ENCODE measurements at places on chromosomes 3 and 15.

DNA sequence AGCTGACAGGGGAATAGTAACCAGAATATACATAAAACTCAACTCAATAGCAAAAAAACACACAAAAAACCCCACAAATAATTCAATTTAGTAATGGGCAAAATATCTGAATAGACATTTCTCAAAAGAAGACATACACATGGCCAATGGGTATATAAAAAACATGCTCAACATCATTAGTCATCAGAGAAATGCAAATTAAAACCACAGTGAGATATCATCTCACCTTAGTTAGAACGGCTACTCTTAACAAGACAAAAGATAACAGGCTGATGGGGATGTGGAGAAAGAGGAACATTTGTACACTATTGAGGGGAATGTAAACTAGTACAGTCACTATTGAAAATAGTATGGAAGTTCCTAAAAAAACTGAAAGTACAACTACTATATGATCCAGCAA lies 678.6 kb downstream of the MECOM start:
- no peak for DNase-seq

DNA sequence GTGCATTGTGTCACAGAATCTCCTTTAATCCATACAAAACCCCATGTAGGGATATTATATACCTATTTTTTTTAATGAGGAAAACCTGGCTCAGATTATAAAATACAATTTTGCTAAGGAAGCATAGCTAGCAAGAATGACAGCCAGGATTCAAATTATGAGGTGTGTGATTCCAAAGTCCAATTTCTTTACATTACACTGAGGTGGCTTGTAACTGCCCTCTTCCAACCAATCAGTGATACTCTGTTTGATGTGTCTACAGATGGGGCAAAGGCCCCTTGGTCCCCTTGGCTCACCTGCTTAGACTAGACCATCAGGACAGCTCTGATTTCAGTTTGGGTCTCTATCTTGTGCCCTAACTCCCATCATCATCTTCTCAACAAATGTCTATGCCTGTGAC lies 120.3 kb upstream of the ADAMTS9 start:
- DNase-seq = no peak

GRCh38 chr15:92724144-92724543 lies 68.6 kb upstream of the FAM174B start:
- no peak for DNase-seq

DNA sequence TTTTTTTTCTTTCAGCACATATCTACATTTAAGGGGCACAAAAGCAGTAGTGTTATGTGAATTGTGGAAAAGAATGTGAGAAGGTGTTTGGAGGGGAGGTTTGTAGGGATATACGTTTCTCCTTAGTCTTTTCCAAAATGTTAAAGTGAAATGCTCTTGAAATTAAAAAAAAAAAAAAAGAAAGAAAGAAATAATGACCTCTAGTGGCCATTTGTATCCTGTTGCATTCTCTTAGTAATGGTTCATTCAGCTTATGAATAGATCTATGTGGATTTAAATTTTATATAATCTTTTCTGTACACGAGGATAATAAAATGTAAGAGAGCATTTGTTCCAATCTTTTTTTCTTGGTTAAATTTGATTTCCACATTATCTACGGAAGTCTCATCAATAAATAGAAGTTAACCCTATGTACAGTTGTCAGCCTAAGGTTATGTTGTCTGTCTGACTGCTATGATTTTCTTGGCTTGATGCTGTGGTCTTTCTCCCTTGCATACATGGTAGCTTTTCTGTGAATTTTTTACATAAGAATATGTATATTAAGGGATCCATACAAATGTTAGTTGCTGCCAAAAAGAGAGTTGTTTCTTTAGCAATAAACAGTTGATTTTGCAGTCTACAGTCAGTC lies 1.7 kb downstream of the P2RY13 start:
- no peak for DNase-seq

DNA sequence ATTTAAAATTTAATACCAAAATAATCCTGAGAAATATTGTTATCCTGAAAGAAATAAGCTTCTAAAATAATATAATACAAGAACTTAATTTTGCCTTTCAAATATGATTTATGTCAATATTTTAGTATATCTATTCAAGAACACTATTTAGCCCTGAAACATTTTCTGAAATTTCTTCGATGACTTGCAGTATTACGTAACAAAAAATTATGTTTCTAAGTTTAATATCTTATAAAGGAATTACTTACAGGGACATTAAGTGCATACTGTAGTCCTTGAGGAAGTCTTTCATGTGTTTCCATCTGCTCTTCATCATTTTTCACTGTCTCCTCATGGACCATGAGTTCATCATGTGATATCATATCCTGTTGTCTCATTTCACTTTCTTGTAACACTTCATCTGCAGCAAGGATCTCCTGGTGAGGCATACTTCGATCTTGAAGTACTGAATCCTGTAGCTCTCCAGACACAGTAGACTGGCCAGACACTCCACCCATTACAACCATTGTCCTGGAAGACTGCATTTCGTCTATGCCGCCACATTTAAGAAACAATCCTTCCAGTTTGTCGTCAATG lies 62.0 kb downstream of the ZNF148 start:
- no peak for DNase-seq

- no peak for DNase-seq
These were observed 78.5 kb upstream of the ROBO1 start for GRCh38 chr3:79846148-79846933.

GRCh38 chr3:153614563-153614962 lies 452.5 kb downstream of the RAP2B start:
- DNase-seq = no peak

DNA sequence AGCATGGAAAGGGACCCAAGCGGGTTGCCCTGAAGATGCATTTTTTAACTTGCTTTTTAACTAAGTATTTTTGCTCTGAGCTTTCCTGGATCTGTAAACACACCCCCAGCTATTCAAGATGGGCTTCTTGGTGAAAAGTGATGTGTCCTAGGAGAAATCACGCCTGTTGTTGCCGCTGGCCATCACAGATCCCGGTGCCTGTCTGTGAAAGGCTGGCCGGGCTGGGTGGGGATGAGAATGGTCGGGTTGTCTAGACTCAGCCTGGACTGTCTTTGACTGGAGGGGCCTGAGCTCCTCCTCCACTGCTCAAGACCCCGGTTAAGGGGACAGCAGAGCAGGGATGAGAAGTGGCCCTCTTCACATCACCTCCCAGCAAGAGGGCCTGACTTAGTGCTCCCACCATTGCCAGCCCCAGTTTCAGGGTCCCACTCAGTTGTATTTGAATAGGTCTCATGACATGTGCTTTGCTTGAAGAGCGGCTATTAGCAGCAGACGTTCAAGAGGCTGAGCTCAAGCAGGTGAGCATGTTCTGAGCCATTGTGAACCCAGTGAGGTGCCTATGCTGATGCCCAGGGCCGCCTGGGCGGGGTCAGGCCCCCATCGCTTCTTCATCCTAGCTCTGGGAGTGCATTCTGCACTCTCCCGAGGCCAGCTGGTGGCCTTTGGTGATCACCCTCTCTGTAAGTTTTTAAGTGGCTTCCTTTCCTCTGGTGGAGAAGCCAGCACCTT lies 79.9 kb downstream of the IGF1R start:
- no peak for DNase-seq

GRCh38 chr3:8619548-8619947 lies 25.1 kb downstream of the SSUH2 start:
- no peak for DNase-seq

GRCh38 chr15:79994615-79995014 lies 23.6 kb upstream of the BCL2A1 start:
- no peak for DNase-seq

- DNase-seq = no peak
These were observed 38.7 kb downstream of the DIPK2A start for GRCh38 chr3:144010371-144010770.

DNA sequence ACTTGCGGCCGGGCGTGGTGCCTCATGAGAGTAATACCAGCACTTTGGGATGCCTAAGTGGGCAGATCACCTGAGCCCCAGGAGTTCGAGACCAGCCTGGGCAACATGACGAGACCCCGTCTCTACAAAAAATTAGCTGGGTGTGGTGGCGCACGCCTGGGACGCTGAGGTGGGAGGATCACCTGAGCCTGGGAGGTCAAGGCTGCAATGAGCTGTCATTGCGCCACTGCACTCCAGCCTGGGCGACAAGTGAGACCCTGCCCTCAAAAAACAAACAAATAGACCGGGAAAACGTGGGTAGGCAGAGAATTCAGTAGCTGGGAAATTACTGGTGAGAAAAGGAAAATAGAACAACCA lies 667 bp downstream of the UMPS start:
- no peak for DNase-seq

DNA sequence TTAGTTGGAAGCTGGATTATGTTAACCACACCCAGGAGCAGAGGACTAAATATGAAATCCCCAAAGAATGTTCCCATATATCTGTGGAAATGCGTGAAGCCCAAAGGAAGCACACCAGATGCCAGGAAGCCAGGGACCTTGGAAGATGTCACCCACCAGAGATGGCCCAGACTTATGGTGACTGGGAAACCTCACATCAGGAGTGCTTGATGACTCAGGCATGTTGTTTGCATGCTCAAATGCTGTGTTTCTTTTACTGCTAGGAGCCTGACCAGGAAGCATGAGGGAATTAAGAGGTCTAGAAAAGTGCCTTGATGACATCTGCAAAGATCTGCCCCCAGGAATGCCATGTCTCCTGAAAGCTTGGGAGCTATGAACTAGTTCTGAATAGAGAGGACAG lies 109.0 kb upstream of the SLC2A2 start:
- DNase-seq = no peak

DNA sequence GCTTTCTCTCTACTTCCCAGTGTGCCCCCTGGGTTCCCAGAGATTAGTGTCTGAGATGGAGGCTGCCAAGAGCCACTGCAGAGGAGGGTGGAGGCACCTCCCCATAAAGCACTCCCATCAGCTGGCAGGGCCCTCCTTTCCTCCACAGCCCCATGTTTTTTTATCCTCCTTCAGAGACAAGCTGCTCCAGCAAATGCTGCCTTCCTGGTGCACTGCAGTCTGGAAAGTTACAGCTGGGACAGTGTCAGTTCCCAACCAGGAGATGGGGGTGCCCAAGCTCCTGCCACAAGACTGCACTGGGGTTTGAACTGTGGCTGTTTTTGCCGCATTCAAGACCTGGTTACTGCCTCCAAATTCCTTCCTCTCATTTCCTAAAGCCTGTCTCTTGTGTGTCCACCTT lies 206.1 kb downstream of the CADPS start:
- DNase-seq = no peak

DNA sequence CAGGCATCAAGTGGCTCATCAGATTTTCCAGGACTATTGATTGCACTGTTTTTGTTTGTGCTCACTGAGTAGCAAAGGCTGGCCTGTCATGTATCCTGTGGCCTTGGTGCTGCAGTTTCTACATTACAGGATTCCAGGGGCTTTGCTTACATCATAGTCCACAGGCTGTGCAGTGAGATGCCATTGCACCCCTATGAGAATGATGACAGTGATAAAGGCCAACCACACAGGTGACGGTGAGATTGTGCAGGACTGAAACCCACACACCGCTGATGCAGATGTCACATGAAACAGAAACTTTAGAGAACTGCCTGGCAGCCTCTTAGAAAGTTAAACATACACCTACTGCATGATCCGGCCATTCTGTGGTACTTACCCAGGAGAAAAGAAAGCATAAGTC lies 195.0 kb upstream of the UBE3A start:
- DNase-seq = no peak

DNA sequence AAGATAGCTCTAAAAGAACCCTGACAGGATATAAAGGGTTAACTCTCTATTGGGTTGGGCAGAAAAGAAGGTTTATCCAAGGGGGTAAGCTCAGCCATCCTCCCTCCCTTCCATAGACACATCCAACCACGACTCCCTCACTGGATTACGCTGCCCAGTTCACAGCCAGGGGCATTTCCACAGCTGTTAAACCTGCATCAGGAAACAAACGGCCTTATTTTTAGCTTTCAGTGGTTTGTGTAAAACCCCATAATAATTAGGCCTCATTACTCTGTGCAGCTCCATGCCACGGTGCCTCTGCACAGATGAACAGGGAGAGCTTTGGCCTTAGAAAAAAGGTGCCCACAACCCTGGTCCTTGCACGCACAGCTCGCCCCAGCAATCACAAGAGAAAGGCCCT lies 110.6 kb downstream of the GABRB3 start:
- DNase-seq = no peak

DNA sequence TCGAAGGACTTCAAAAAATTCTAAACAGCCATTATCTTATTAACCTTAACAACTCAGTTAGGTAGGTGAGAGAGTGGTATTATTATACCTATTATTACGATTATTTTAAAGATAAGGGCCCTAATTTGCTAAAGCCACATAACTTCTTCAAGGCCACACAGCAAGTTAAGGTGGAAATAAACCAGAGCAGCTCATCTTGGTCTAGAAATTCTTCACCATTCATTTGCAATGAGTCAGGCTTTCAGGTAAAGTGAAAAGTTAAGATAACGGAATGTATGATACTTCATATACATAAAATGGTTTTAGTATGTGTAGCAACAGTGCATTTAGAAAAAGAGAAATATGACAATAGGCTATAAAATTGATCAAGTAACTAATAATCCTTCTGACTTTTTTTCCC lies 920.2 kb downstream of the ROBO1 start:
- DNase-seq = no peak

DNA sequence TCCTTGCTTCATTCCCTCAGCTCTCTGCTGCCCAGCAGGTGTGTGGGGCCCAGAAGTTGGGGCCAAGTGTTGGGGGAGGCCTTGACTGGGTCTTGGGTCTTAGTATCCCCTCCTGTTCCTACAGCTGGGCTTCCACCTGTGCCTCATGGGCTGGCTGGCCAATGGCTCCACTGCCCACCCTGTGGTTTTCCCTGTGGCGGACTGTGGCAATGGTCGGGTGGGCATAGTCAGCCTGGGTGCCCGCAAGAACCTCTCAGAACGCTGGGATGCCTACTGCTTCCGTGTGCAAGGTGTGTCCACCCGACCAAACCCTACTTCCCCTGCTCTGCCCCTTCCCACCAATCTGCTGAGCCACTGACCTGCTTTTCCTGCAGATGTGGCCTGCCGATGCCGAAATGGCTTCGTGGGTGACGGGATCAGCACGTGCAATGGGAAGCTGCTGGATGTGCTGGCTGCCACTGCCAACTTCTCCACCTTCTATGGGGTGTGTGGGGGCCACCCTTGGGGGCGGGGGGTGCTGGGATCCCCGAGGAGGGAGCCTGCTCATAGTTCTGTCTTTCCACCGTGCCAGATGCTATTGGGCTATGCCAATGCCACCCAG lies 10.9 kb downstream of the NT5DC2 start:
- peak; percentile 21 for DNase-seq

DNA sequence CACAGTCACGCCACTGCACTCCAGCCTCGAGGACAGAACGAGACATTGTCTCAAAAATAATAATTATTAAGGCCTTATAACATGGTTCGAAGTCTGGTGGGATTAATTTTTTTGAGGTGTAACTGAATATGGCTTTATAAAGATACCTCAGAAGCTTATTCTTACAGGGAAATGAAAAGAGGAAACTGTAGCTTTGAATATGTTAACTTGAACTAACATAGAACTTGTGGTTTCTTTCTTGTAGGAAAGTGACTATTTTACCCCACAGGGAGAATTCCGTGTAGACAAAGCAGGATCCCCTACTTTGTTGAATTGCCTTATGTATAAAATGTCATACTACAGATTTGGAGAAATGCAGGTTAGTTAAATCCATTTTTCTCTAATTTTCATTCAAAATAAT lies 96.3 kb downstream of the STT3B start:
- no peak for DNase-seq

All from D721Med (cell line).